Common myeloid progenitor, CD34-positive (primary cell): ENCODE measurements at places on chromosomes 1 and 21.

DNA sequence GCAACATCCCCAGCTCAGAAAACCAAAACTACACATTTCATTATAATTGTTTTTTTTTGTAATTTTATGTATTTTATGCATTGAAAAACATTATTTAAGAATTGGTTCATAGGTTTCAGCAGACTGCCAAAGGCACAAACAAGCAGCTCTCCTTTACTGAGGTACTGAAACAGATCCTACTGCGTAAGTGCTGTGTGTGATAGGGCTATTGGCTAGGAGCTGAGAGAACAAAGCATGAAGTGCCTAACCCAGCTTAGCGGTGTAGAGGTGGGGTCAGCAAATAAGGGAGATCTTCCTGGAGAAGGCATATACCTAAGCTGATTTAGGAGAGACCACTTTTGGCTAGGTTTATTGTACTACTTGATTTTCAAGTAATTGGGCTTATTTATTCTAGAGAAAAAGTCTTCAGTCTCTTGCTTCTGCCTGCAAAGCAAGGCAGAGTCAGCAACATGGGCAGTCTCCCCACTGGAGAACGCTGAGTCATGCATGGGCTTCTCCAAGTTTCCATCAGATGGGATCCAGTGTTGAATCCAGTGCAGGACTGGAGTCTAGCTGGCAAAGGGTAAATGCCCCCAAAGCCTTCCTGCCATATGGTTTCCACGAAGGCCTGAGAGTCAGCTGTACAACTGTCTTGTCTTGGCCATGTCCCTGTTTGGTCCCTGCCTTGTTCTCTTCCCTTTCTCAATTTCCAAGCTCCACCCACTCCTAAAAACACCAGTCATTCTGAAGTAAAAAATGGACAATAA, 18.0 kb upstream of the YTHDF2 start:
- DNase-seq, result no peak

DNA sequence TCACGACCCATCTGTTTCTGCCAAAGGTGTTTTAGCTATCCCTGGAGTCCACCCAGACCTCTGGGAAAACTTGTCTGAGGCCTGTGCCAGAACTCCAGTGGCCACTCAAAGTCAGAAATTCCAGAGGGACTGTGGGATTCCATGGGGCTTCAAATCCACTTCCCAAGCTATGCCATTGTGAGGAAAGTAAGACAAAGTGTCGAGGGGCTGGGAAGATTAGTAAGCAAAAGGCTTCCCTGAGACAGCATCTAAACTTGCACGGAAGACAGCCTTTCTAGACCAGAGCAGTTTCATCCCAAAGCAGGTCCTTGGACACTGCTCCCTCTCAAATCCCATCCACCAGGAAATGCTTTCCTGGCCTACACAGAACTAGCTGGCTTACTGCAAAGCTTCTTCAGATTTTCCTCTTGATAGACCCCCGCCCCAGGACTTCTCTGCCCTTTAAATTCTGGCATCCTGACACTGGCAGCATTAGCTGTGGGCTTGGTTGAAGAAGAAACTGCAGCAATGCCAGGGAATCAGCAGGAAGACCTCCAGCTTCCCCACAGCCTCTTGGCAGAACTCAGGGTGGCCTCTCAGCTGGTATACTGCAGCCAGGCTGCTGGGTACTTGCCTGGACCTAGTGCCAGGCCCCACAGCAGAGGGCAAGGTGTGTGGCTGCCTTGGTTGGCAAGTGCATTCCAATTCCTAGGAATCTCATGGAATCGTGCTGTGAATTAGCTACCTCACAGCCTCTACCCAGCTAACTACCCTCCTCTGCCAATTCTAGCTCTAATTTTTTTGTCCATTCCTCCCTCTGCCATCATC, 27.3 kb upstream of the LMX1A start:
- DNase-seq, result no peak

- DNase-seq, result no peak
Observed at GRCh38 chr21:16608209-16608830, 878.5 kb downstream of the USP25 start.

DNA sequence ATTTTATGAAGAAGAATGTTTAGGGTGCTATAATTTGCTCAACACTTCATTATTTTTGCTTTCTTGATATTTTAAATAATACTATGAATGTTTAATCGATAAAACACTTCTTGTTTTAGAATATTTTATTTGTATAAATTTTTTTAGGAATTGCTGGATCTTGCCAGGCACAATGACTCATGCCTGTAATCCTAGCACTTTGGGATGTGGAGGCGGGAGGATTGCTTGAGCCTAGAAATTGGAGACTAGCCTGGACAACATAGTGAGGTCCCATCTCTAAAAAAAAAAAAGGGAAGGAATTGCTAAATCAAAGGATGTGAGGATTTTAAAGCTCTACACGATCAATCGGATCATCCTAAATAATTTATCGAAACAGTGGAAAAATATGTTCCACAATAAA, 17.6 kb downstream of the RNF11 start:
- no peak for DNase-seq

- DNase-seq, result peak; percentile 71
Observed at GRCh38 chr1:167629681-167630567, at the start of gene RCSD1. Gene RCSD1 (plus strand): TSS chr1:167630232. CDS start chr1:167630424, 192 bp downstream.

GRCh38 chr1:206419250-206419649, 51.0 kb upstream of the IKBKE start:
- no peak for DNase-seq

- no peak for DNase-seq
Observed at GRCh38 chr1:226979115-226979516, 39.0 kb downstream of the COQ8A start.

- DNase-seq, result no peak
Observed at GRCh38 chr1:98210064-98210463, 289.2 kb upstream of the DPYD start.

DNA sequence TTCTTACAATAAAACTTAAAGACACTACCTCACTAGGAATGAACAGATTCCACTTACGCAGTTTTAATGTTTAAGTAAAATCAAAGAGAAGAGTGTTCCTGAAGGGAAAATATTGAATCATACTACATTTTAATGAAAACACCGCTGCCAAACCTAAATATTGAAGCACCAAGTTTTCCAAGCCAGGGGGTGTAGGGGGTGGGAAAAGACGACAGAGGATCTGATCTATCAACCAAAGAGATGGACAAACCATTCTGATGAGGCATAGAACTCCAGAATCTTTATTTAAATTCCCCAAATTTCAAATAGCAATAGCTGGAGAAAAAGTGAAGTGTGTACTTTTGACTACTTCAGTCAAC, 1.2 kb downstream of the ELK4 start:
- no peak for DNase-seq
